ENCODE measurements at places on chromosomes 16 and 17.

- DNase-seq: no peak
Measured at GRCh38 chr17:82149401-82150099, 51.5 kb upstream of the FASN start.

DNA sequence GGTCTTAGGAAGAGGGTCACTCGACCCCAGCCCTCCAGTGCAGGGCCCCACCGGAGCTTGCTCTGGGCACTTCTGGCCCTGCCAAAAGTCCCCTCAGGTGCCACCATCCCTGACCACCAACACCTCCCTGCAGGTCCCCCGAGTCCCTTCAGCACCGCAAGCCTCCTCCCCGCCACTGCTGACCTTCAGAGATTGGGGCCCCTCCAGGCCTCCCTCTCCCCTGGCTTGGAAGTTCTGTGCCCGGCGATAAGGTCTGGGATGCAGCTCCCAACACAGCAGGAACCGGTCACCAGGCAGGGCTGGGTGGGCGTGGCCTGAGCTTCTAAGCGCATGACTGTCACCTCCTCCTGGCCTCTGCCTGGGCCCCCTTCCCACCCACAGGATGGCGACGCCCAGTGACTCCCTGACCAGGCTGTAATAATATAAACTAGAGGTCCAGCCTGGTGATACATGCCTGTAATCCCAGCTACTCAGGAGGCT is 11.2 kb downstream of the PIEZO1 start:
- DNase-seq: no peak

- no peak for DNase-seq
Measured at GRCh38 chr16:75794426-75794825, 68.1 kb upstream of the CPHXL start.

DNA sequence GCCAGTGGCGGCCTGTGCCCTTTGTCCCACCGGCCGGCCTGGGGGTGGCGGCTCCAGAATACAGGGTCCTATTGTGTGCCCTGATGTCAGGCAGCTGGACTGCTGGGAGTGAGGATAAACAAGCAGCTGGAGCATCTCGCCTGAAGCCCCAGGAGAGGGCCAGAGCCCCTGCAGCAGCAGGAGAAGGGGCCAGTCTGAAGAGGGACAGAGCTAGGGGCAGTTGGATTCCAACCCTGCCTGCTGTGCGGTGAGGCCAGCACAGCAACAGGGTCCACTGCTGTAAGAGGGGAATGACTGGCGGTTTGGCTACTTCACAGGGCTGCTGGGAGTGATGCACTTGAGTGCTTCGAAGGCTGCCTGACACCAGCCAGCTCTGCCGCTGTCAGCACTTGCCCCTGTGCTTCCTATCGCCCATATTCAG is 25.0 kb downstream of the RAB11FIP4 start:
- DNase-seq: no peak

DNA sequence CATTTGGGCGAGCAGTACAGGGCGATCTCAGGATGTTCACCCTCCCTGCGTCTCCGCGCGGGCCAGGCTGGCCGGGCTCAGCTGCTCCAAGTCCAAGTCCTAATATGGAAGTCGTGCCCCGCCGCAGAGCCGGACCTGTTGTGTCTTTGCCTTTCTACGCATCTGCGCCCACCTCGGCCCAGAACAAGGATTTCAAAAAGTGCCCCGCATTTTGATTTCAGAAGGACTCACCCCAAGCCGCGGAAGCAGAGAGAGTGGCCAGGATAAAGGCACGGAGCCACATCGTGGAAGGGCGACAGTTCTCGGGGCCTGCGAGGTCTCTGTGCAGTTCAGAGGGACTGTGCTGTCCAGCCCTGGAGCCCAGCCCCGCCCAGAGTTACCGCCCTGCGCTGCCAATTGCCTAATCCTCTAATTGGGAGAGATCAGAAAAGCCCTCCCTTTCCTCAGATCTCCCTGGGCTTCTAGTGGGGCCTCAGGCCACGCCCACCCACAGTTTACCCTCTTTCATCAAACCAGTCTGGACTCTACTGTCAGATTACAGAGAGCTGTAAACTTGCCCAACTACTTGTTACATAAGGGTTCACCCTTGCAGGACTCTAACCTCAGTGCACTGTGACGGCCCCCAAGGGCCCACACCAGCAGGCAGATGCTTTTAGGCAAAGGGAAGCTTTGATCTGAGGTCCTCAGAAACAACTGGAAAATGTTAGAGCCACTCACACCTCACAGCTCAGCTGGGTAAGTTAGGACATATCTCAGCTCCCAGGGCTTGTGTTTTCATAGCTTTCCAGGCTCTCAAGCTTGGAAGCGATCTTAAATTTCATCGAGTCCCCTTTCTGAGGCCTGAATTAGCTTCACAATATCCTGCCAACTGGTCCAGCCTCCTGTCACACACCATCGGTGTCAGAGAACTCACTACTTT is at the start of gene CES1:
Gene CES1, minus strand, starts transcription at position 324 of the 919 bp plus-strand sequence. Its CDS starts 41 bp downstream, at position 283.
- DNase-seq: no peak

DNA sequence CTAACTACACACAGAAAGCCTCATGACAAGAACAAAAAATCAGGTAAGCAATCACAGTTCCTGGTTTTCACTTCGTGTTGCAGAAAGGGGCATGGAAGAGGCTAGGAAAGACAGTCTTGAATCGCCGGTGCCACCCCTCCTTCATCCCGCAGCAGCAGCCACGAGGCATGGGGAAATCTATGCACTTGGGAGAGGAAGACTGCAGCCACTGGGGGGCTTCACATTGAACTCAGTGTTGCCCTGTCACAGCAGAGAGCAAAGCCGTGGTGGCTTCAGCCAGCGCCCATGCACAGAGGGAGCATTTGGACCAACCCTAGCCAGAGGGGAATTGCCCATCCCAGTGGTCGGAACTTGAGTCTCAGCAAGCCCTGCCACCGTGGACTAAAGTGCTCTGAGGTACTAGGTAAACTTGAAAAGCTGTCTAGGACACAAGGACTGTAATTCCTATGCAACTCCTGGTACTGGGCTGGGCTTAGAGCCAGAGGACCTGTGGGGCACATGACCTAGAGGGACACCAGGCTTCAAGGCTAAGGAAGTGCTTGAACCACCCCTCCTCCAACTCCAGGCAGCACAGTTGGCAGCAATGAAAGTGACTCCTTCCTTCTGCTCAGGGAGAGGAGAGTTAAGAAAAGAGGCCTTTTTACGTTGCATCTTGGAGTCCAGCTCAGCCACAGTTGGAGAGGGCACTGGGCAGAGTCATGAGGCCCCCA is 35.2 kb upstream of the ATP2C2 start:
- DNase-seq: no peak

- DNase-seq: no peak
Measured at GRCh38 chr16:83912519-83913244, 13.8 kb downstream of the MLYCD start.

GRCh38 chr17:78507526-78507925 is 69.7 kb downstream of the DNAH17 start:
- DNase-seq: no peak

GRCh38 chr17:50274142-50274896 is at the start of gene TMEM92:
TMEM92 (plus strand) TSS chr17:50274466; CDS start chr17:50274502, 36 bp downstream.
- no peak for DNase-seq

GRCh38 chr17:12794919-12795532 is 5.7 kb downstream of the ARHGAP44 start:
- DNase-seq: no peak

GRCh38 chr17:9115214-9116191 is 94.2 kb downstream of the NTN1 start:
- DNase-seq: no peak

DNA sequence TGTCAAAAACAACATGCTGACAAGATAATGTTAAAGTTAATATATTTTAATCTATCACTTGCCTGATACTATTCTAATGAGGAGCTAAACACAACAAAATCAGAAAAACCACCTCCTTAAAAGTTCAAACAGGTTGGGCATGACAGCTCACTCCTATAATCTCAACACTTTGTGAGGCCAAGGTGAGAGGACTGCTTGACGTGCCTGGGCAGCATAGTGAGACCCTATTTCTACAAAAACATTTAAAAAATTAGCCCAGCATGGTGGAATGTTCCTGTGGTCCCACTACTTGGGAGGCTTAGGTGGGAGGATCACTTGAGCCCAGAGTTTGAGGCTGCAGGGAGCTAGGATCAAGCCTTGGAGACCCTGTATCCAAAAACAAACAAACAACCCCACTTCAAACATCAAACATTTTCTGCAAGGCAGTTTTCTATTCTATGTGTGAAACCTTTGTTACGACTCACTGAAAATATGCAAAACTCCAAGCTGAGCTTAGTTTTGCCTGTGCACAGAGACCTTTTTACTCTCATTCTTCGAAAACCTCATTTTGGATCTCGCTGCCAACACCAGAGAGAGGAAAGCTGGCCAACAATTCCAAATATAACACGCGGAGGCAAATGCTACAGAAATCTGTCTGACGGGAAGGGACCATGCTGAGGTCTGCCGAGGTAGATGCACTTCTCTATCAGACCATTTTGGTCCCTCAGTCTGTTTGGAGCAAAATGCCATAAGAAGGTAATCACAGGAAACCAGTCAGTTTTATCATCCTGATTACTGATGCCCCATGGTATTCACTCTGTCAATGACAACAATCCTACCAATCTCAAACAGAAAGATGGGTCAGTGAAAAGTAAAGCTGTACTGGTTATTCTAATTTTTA is 6.2 kb downstream of the PHF12 start:
- no peak for DNase-seq

DNA sequence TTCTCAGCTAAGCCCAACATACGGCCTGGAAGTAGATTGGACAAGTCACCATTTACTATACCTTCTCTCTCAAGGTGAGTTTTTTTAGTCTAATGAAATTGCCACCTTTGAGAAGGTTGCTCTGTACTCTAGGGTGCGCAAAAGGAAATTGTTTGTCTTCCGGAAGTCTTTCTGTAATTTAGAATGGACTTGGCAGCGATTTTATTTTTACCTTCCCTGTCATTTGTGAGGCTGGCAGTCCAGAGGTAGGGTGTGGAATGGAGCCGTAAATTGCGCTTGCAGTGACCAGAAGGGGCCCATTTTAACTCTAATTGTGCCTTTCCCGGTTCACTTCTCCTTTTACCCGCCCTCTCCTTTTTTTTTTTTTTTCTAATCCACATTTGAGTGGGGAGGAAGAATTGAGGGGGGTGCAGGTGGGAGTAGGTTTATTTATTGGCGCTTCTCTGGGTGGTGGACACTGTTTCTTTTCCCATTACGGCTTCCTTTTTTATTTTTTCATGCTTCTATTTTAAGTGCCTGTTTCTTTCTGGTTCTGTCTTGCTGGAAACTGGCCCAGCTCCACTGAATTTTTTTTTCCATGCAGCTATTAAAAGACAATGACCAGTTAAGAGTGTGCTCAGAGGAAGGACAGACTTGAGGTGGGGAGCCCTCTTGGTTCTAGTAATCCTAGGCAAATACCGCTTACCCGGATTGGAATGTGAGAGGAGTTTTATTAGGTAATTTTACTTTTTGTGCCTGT is 89.7 kb upstream of the CLEC18A start:
- DNase-seq: no peak

GRCh38 chr16:53913099-53913870 is 209.3 kb downstream of the FTO start:
- no peak for DNase-seq

- no peak for DNase-seq
Measured at GRCh38 chr16:47458331-47458730, 2.5 kb downstream of the ITFG1 start.

DNA sequence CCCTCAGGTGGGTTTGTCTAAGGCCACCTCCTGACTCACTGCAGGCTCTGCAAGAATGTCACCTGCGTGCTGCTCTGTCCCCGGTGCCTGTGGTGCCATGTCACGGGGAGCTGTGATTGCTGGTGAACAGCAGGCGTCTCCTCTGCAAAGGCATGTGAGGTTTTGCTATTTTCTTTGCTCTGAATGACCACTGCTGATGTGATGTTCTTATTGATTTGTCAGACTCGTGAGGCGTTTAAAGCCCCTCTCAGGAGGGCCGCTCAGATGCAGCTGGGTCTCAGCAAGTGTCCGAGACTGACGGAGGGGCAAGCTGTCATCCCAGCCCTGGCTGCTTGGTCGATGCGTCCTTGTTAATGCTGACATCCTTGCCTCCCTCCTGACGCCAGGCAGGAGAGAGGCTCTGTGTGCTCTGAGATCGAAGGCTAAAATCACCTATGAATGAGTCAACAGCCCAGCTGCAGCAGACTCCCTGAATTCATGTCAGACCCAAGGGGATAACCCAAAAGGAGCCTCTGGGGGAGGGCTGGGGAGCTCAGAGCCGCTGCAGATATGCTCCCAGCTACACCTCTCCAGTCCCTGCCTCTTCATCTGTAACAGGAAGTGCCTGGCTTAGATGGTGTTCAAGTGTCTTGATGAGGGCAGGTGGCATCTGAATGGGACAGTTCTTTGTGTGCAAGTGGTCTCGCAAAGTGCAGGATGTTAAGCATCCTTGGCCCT is 11.8 kb upstream of the PEMT start:
- no peak for DNase-seq

DNA sequence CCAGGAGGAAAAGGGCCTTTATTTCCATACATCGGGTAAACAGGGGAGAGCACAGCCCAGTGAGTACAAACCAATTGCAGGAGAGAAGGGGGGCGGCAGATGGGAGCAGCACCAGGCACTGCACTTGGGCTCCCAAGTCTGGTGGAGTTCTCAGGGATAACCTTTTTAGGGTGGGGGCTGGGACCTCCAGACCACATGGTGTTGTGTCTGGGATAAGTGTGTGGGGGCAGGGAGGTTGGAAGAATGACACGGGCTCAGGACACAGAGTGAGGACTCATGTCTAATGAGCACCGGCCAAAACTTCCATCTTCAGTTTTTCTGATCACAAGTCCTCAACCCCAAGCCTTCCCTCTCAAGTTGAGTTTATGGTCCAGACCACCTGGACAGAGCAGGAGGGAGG is 30.6 kb downstream of the PIPOX start:
- DNase-seq: no peak

GRCh38 chr16:80541306-80541694 is 507 bp downstream of the DYNLRB2 start:
- DNase-seq: no peak

- no peak for DNase-seq
Measured at GRCh38 chr17:72068643-72069042, 52.2 kb upstream of the SOX9 start.

GRCh38 chr17:8602679-8603078 is 27.8 kb downstream of the MYH10 start:
- DNase-seq: no peak

DNA sequence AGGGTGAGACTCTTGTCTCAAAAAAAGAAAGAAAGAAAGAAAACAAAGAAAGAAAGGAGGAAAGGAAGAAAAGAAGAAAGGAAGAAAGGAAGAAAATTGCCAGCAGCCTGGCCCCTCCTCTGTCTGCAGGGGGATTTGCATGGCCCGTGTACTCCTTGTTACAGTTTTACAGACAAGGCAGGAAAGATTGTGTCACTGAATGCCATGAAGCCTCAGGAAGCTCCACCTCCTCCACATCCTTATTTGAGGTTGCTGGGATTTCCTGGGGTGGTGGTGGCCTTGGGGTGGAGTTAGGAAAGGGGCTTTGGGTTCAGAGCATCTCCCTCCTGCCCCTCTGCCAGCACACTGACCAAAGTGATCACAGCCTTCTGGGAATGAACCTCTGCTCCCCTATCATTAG is 23.6 kb downstream of the CFAP20 start:
- DNase-seq: no peak

DNA sequence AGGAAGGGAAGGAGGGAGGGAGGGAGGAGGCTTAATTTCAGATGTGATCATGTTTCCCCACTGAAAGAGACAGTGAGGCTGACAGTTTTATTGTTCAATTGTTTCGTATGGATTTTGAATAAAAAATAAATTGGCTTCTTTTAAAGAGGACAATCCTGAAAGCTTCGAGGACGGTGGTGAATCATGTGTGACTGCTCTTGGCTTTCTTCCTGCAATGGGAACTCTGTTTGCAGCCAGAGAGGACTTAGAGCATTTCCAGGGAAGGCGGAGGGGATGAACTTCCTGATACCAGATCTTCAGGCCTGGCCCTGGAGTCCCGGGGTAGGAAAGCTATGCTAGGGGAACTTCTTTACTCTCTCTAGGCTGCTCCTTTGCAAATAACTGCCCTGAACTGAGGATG is 72.8 kb upstream of the C16orf82 start:
- no peak for DNase-seq

- DNase-seq: no peak
Measured at GRCh38 chr16:89455178-89455577, 35.2 kb downstream of the ANKRD11 start.
